ENCODE measurements at places on chromosomes 11 and 22.
A peak's percentile ranks its signal among the peaks of the same experiment; 100 is the strongest.

GRCh38 chr11:11931461-11932055, 76.9 kb downstream of the DKK3 start:
- DNase-seq, result peak; percentile 70

GRCh38 chr11:77959434-77959833, 35.0 kb downstream of the INTS4 start:
- DNase-seq, result peak; percentile 10

- no peak for DNase-seq
These were observed 49.9 kb upstream of the GRK3 start for GRCh38 chr22:25514436-25515180.

DNA sequence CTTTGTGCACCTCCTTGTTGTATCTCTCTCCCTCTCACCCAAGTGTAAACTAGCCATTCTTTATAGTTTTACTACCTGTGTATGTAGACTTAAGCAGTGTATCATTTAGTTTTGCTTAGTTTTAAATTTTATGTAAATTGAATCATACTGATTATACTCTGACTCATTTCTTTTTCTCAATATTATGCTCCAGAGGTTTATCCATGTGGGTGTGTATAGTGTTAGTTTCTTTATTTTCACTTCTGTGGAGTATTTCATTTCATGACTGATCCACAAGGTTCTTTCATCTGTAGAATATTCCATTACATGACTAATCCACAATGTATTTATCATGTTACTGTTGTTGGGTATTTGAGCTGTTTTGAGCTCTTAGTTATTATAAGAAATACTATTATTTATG, 62.0 kb downstream of the CCDC34 start:
- no peak for DNase-seq

GRCh38 chr11:68692871-68693483, 8.6 kb downstream of the GAL start:
- no peak for DNase-seq

DNA sequence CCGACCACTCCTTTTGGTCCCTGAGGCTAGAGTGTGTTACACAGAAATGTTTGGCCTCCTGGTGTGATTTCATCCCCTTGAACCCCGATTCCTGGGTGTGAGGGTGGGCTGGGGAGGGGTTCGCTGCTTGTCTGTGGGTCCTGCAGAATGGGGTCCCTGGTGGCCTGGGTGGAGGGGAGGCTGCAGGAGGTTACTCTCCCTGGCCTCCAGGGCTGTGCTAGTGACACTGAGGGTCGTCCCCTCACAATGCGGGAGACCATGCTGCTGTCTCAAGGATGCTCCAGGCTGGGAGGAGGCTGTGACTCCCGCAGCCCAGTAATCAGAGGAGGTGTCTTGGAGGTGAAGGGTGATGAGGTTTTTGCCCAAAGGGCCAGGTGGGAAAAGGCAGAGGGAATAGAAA, 17.0 kb upstream of the OMP start:
- DNase-seq, result no peak

DNA sequence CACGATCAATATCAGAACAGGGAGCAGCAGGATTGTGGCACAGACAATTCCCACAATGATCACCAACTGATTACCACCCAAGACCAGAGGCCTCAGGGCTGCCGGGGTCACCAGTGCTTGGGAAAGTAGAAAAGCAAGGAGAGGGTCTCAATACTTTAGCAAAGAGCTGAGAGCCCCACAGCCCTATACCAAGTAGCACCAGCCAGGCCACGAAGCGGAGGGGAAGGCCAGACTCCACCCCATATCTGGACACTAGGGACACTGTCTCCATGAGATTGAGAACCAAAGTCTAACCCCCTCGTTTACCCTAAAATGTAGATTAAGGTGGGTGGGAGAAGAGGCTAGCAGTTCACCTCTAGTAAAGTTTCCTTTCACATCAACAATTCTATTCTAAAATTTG, 24.1 kb upstream of the SCN2B start:
- DNase-seq, result no peak

GRCh38 chr11:86460461-86461385, 86.0 kb downstream of the CCDC81 start:
- DNase-seq, result no peak

DNA sequence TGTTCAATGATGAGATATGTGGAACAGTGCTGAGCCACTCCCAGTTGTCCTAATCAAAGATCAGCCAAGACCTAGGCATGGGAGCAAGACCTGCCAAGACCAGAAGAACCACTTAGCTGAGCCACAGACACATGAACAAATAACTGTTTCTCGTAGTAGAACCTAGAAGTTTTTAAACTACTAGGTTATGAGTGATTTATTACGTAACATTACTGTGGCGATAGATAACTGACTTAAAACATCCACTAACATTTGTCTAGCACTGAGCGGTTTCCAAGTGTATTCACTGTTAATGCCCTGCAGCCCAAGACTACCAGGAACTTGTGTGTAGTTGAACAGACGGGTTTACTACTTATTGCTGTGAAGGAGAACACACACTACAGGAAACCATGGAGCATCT, 120.4 kb downstream of the SERGEF start:
- no peak for DNase-seq

GRCh38 chr11:118633979-118634378, 26.6 kb downstream of the PHLDB1 start:
- DNase-seq, result peak; percentile 47

GRCh38 chr11:41459465-41460401, at the start of gene LRRC4C:
Gene LRRC4C, minus strand, starts transcription at chr11:41459652.
- DNase-seq, result no peak

GRCh38 chr11:94632356-94632755, 65.2 kb downstream of the PIWIL4 start:
- no peak for DNase-seq

DNA sequence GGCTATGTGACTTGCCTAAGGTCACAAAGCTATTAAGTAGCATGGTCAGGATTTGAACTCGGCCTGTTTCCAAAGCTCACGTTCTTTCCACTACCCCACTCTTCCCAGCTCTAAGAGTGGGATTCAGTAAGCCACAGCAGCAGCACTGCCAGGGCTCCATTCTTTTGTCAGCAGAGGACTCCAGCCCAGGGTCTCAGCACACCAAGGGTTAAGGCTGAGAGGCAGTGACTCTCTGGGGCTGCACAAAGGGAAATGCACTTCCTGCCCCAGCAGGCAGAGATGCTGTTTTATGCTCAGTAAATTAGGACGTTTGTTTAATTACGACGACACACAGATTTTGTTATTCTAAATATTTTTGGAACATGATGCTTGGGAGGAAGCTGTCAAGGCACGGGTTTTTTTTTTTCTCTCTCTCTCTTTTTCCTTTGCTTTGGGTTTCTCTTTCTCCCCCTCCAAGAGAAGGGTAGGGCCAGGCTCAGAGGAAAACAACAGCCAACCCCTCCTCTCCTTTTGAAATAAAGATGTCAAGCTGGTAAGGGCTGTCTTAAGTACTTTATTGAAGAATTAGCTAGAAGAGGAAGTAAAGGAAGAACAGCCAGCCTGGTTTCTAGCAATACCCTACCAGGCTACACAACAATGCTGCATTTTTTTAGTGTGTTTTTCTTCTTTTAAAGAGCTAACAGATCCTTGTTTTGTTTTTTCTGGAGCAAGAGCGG, 2.8 kb downstream of the MYH9 start:
- no peak for DNase-seq

DNA sequence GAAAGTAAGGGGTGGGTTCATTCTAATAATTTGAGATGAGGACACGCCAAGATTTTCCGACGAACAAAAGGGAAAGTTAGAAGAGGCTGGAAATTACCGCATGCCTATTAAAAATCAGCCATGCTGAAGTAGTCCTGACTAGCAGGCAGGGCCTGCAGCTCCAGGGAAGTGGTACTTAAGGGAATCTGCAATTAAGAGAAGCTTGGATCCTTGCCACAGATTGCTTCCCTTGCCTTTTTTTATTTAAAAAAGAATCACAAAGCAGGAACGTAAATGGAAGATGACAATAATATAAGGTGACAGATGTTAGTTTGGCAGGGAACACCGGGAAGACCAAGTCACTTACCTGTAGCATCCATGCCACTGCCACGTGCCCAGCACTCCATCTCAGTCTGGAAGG, 359.3 kb downstream of the CADM1 start:
- DNase-seq, result no peak

DNA sequence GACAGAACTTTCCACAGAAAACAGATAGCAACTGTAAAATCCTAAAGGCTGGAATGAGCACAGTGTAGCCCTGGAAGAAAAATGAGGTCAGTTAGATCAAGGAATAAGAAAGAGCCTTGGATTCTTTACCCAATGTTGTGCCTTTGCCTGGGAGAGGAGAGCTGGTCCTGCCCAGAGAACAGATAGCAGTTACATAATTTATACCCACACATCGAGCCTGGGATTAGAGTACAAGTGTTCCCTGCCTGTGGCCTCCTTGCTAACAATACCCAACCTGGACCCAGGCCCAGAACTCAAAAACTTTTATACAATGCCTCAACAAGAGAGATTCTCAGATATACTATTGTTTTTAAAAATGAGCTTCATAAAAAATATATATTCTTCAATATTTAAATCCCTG, 1998.4 kb downstream of the LRRC4C start:
- no peak for DNase-seq

DNA sequence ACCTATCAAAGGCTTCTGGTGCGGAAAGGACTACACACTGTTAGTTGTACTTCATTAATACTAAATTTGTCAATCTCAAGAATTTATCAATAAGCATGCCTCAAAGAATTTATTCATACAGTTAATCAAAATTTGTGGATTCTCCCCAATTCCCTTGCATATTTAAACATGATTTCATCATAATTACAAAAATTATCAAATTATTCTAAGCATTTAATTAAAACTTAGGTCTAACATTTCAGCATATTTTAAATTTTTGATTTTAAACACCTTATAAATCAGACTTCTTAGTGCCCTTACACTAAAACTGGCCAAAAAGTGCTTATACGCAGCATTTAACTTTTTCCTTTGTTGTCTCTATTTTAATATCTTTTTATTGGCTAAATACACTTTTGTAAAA, 13.8 kb upstream of the SERPIND1 start:
- no peak for DNase-seq

Measured in AG10803 (cell line).